Right renal pelvis (tissue), 4 donors: ENCODE measurements at places on chromosomes 6 and 20. TPM values are rescaled to one million over a fixed set of nuclear protein-coding genes. Genes with fewer than 3 reads are reported as not detected.
A peak's percentile ranks its signal among the peaks of the same experiment; 100 is the strongest.

GRCh38 chr6:168456907-168457652, 16.1 kb downstream of the SMOC2 start:
- DNase-seq, result no peak

DNA sequence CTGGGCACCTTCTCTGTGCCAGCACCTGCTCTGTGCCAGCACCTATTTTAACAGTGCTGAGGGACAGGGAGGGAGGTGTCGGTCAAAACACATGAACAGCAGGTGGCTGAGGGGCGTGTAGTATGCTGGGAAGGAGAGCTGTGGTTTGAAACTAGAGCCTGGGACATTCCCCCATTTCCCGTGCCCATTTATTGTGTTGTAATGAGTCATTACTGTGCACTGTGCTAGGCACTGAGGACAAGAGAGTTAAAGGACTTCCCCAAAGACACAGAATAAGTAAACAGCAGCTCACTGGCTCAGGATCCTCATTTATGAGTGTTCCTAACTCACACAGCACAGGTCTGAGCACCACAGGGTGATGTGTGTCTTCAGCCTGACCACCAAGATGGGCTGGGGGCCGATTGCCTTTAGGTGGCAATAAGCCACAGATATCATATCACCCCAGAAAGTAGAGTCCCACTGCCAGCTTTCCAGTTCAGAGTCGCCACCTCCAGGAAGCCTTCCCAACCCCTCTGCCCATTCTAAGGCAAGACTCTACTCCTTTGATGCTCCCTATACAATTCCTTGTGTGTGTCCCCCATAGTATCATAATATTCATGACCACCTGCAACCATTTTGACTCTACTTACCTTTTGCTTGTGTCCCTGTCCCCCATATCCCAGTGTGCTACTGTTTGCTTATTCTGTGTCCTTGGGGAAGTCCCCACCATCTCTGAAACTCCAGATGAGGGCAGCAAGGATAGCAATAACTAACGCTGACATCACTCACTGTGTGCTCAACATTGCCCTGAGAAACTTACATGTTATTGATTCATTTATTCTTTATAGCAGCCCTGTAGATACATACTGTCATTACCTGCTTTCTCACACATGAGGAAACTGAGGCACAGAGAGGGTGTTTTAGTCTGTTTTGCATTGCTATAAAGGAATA, 87.3 kb downstream of the TOX2 start:
- DNase-seq, result no peak

DNA sequence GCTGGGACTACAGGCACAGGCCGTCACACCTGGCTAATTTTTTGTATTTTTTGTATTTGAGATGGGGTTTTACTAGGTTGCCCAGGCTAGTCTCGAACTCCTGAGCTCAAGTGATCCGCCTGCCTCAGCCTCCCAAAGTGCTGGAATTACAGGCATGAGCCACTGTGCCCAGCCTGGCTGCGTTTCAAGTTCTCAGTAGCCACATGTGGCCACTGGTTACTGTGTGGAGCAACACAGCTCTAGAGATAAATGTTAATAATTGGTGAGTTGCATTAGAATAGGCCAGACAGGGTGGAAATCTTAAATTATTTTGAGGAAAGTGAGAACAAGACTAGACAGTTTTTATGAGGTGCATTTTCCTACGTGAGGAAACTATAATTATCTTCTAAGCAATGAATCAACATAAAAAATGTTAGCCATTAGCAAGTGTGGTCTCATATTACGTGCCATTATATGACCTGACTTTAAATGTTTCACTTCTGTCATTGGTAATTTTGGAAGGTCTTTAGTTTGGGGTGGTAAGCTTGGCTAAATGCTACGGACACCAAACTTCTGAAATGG, 129.6 kb downstream of the PLEKHG1 start:
- DNase-seq, result no peak

- no peak for DNase-seq
These were observed 6.8 kb upstream of the MRPS10 start for GRCh38 chr6:42224222-42225028.

DNA sequence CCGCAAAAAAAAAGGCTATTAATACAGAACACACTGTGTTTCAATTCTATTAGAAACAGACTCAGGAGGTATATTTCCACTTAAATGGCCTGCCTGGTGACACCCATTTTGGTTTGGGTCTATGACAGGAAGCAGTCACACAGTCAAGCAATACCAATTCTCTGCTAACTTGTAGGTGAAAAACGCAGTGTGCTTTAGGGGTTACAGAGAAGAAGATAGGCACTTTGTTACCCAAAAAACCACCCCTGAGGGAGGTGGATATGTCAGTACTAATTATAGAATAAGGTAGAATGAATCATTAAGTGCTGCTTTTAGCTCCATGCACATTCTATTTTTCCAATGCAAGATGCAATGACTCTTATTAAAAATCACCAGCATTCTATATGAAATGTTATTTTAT, 53.8 kb downstream of the DNAAF9 start:
- DNase-seq, result no peak

GRCh38 chr6:148465011-148465335, 122.3 kb downstream of the SASH1 start:
- no peak for DNase-seq

DNA sequence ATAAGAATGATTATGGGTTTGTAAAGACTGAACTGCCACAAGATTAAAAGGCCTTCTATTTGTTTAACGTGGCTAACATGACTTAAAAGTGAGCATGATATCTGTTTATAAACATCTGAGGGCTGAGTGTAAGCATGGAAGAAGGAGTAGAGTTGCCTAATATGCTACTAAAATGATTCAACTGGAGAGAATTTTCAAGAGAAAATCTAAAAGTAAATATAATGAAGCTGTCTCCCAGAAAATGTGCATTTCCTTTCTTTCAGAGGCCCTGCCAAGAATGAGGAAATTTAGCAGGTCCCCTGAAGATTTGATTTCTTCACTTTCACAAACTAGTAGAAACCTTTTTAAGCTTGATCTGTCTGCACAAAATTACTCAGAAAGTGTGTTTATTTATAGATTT, 4.2 kb upstream of the EYA4 start:
- no peak for DNase-seq

- DNase-seq, result no peak
These were observed 150.1 kb downstream of the FARS2 start for GRCh38 chr6:5411414-5411813.

GRCh38 chr6:124795643-124796463, 166.4 kb upstream of the RNF217 start:
- no peak for DNase-seq

GRCh38 chr20:45975686-45976085, 3.7 kb upstream of the ZNF335 start:
- no peak for DNase-seq

- DNase-seq, result no peak
These were observed 219.3 kb upstream of the GGTLC1 start for GRCh38 chr20:24207803-24208300.

DNA sequence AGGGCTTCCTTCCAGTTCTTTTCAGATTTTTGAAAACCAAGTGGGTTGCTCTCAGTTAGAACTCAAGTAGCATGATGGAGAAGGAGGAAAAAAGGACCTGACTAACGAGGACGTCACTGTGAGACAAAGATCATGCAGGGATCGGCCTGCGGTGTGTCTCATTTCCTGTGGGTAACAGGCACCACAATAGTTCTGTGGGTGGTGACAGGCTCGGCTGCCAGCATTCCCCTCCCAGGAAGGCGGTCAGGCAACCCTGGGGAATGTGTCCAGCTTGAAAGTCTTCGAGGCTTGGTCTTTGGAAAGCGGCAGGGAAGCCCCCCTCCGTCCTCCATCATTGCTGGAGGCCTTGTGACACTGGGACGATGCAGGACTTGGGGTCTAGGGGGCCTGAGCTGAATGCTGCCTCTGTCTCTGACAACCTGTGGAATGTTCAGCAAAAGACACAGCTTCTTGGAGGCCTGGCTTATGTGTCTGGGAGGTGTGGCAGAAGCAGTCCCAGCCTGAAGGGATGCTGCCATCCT, 121.0 kb downstream of the BCAS1 start:
- DNase-seq, result no peak

DNA sequence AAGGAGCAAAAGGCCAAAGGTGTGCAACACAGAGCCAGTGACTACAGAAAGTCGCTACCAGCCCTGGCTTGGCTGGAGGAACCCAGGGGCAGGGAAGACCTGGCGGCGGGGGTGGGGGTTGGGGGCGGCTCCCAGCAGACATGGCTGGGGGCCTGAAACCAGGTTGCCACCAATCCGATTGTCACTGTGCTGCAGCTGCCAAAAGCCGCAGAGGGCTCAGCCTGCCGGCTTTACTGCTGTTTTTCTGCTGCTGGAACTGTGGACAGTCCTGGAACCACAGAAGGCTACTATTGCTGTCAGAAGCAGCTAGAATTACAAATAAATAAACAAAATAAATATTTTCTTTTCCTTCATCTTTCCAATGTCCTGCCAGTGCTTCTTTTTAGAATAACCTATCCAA, 25.7 kb upstream of the OGFRL1 start:
- DNase-seq, result no peak

- peak; percentile 18 for DNase-seq
These were observed 748.4 kb upstream of the CHD6 start for GRCh38 chr20:42366626-42367025.

DNA sequence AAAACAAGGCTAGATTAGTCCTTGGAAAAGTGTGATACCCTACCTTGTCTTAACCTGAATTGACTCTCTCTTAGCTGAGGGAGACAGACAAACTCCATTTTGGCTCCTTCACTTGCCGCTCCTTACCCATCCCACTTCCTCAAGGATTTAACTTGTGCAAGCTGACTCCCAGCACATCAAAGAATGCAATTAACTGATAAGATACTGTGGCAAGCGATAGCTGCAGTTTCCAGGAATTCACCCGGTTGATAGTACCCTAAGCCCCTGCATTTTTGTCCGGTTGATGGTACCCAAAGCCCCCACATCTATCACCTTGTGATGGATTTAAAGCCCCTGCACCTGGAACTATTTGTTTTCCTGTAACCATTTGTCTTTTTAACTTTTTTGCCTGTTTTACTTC, 1.9 kb upstream of the SERINC3 start:
- no peak for DNase-seq

DNA sequence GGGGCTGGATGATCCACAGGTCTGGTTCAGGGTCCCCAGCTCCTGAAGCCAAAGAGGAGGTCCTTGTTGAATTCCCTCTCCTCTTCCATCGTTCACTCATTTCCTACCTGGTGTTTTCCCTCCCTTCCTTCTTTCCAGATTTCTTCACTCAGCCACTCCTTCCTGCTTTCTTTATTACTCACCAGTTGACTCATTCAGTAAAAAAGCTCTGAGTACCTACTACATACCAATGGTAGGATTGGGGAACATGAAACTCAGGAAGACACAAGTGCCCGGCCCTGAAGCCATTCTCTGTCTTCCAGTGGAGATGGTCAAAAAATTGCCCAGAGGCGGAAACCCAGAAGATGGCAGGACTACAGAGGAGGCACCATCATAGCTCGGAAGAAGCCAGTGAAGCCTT, 11.9 kb upstream of the NSFL1C start:
- DNase-seq, result no peak

SLC17A3 gene
- polyA plus RNA-seq, result 1.2 TPM

SNAI1 gene
- polyA plus RNA-seq, result 13.6 TPM

LAMA2 gene
- polyA plus RNA-seq, result 32.8 TPM

OR2H1 gene
- polyA plus RNA-seq, result not detected

TAGAP gene
- 0.56 TPM for polyA plus RNA-seq

HLA-DRA gene
- polyA plus RNA-seq, result 64.5 TPM

FAXC gene
- polyA plus RNA-seq, result 4.9 TPM

SRMS gene
- 0.31 TPM for polyA plus RNA-seq

CNKSR3 gene
- 64.0 TPM for polyA plus RNA-seq

PPP1R16B gene
- 8.2 TPM for polyA plus RNA-seq

ELOVL2 gene
- 9.5 TPM for polyA plus RNA-seq

CGA gene
- polyA plus RNA-seq, result not detected
